ENCODE measurements at places on chromosomes 3 and 15.

DNA sequence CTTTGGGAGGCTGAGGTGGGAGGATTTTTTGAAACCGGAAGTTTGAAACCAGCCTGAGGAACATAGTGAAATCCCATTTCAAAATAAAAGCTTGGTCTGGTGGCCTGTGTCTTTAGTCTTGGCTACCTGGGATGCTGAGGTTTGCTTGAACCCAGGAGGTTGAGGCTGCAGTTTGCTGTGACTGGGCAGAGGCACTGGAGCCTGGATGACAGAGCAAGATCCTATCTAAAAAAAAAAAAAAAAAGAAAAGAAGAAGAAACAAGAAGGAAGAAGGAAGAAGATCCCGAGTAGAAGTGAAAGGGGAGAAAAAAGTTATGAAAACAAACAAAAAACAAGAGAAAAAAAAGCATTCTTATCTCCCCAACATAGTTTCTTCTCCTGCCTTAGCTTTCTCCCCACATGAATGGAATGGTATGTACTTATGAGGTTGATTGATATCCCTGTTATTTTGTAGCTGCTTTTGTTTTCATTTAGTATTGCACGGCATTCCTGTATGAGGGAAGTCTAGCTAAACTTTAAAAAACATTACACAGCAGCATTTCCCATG is 42.4 kb downstream of the TMEM40 start:
- no peak for DNase-seq

DNA sequence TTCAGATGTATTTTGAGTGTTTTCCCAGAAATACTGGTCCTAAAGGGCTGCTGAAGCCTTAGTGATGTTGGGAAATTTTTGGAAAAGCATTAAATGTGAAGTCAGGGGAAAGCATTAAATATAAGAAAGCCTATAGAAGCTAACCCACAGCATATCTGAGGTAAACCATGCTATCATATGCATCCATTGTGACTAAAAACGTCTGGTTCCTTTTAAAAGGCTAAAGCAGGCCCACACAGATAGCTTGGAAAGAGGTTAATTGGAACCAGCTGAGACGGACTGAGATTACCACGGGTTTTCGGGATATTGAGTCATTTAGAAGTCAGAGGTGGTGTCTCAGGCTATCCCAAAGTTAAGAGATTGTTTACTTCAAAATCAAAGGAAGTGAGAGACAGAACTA is 78.2 kb downstream of the CYP19A1 start:
- no peak for DNase-seq

DNA sequence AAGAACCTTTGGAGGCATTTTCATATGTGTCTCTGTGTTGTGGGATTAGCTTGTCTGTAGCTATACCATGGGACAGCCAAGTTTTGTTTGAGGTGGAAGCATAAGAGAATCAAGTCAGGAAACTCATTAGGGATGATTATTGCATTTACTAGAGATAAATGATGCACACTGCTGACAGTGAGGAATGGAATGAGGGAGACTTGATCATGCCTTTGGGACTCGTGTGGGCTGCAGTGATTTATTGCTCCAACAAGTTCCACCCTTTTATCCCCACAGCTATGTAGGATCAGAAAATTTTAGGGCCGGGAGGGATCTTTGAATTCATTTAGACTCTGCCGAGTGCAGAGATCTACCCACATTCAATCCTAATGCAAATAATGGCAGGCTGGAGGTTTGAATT is 16.3 kb downstream of the ZNF385D start:
- DNase-seq: no peak

- no peak for DNase-seq
Observed at GRCh38 chr15:67061811-67062368, 3.5 kb upstream of the SMAD3 start.

DNA sequence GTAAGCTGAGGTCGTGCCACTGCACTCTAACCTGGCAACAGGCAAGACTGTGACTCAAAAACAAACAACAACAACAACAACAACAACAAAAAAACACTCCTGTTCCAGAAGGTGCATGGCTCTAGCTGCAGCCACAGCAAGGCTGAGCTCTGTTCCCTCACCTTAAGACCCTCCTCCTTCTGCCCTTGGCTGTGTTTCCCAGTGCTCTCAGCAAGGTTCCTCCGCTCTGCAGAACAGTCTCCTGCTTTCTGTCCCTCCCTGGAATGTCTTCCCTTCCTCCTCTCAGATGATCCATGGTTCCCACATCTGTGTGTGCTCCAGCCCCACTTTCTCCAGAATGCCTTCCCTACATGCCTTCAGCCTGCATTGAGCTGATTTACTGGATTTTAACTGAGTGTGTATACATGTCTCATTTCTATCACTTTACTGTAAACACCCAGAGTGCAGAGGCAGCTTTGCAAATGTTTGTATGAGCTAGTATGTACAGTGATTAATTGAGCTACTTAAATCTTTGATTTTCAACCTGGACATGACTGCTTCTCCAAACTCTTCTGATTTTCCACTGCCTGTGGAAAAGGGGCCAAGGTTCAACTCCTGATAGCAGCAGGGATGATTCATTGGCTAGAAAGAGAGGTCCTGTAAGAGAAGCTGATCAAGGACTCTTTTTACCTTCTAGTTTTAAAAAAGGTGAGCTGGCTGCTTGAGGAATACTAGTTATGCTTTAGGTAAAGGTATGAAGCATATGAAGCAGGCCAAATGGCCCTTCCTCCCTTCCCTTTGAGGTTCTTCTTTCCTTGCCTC is 14.7 kb downstream of the ANKUB1 start:
- DNase-seq: no peak

- DNase-seq: no peak
Observed at GRCh38 chr15:89187301-89187985, 33.9 kb downstream of the RLBP1 start.

GRCh38 chr3:58391156-58391865 is 42.3 kb downstream of the PDHB start:
- no peak for DNase-seq

DNA sequence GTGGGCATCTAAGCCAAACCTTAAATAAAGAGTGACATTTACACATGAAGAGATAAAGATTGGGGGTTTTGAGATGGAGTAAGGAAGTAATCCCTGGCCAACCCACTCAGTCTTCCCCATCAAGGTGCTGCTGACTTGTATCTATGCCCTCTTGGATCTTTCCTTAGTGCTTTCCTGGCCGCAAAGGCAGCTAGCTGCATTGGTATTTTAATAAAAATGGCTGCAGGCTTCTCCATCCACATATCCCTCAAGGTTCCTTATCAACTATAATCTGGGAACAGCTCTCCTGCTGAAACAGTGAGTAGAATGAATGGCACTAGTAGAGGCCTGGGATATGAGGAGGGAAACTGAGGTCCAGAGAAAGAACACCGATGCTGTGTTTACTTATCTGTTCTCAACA is 122.2 kb upstream of the ANKRD28 start:
- DNase-seq: no peak

DNA sequence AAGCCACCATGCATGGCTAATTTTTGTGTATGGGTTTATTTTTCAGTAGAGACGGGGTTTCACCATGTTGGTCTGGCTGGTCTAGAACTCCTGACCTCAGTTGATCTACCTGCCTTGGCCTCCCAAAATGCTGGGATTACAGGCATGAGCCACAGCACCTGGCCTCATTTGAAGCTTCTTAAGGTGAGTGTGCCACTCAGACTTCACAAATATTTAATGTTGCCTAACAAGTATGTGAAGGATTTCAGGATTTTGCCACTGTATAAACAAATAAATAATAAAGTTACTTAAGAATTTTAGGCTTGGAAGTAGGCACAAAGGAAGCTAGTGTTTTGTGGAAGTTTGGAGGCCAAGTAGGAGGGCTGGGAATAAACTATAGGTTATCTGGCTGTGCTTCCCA is 73.5 kb downstream of the FGF12 start:
- no peak for DNase-seq

GRCh38 chr3:126340081-126340511 is 17.1 kb downstream of the KLF15 start:
- DNase-seq: no peak

GRCh38 chr3:126372413-126373145 is 15.4 kb upstream of the KLF15 start:
- DNase-seq: no peak

- DNase-seq: no peak
Observed at GRCh38 chr3:3031326-3031725, 78.8 kb downstream of the IL5RA start.

All from NCI-H187 (cell line).